Activated CD4-positive, alpha-beta T cell treated with anti-CD3 and anti-CD28 coated beads, Interleukin-2, amount 50 U/mL, for 24 hours (primary cell): ENCODE measurements at places on chromosomes 7 and 10.

DNA sequence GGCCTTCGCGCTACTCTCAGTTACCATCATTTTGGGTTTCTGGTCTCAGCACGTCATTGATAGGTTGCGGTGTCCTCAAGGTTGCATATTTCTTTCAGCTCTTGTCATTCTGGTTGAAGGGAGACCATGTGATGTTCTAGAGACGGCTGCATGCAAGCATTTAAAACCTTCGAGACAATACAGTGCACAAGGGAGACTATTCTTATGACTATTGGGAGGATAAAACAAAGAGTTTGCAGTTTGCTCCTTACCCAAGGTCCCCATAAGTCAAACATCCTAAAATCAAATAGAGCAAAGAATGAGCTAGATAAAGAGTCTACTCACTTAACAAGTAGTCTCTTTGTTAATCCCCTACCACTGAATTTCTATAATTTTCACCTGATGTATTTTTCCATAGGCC, 39.1 kb downstream of the NPVF start:
- no peak for DNase-seq

DNA sequence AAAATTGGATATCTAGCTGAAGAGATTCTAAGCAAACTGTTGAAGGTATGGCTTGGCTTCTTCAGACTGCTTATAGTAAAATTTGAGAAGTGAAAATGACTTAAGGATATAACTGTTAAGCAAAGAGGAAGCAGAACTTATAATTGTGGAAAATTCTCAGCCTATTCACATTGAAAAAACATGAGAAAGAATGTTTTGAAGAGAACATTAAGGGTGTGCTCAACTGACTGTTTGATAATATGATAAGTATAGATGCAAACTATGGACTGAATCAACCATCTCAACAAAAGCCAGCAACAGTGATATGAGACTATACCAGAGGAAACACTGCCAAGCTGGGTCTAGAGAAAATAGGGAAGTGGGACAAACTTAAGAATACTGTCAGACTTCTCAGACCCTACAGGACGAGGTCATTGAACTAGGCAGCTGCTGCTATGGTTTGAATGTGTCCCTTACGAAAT, 133.1 kb upstream of the PPP1R3A start:
- DNase-seq, result no peak

DNA sequence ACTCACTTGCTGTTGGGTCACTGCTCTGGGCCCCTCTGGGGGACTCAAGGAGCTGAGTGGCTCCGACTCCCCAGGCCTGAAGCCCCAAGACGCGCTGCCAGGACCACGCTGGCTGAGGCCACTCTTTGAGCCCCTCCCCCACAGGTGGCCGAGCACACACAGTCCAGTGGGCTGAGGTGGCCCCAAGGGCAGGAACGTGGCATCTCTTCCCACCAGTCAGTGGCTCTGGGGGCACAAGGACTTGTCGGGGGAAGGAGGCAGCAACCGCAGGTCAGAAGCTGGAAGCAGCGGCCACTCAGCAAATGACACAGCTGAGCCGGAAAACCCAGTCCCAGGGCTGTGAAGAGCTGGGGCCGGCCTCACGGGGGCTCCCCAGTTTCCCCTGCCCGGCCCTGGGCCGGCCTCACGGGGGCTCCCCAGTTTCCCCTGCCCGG, 24.1 kb downstream of the GRIFIN start:
- DNase-seq, result no peak

GRCh38 chr7:116232920-116233319, 22.6 kb downstream of the TES start:
- no peak for DNase-seq

DNA sequence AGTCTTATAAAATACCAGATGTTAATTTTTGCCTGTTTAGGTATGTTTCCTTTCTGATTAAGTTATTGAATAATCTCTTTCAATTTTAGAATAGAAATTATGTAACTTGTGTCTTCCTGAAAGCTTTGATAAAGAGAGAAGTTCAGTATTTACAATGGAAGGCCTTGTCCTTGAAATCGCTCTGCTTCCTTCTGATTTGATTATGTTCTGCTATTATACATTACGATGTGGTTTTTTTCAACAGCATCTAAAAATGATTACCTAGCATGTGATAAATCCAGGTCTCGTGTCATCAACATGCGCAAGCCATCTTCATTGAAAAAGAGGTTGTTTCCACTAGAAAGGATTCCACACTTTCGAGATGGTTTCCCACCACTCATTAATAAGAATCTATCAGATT, 96.5 kb upstream of the SLC26A5 start:
- DNase-seq, result no peak

DNA sequence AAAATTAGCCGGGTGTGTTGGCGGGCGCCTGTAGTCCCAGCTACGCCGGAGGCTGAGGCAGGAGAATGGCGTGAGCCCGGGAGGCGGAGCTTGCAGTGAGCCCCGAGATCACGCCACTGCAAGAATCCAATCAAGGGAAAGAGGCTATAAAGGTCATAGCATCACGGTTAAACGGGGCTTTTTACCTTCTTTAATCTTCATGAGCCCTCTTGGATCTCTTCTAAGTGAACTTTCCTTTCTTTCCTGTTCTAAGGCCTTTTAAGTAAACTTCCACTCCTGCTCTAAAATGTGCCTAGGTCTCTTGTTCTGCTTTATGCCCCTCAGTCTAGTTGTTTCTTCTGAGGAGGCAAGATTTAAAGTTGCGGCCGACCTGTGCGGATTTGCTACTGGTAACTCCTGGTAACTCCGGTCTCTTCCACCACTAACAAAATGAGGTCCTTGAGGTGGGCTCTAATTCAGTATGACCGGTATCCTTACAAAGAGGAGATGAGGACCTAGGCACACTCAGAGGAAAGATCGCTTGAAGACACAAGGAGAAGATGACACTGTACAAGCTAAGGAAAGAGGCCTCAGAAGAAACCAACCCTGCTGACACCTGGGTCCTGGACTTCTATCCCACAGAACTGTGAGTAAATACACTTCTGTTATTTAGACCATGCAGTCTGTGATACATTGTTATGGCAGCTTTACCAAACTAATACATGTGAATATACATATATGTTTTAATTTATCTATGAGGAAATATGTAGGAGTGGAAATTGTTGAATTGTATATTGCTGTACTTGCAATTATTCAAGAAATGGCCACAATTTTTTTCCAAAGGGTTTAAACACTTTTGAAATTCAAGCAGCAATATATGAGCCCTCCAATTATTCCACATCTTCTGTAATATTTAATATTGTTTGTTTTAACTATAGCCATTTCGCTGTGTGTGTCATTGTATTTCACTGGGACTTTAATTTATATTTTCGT, 331.5 kb upstream of the CNTNAP2 start:
- DNase-seq, result no peak

- no peak for DNase-seq
Observed at GRCh38 chr7:33716581-33717477, 188.5 kb upstream of the BMPER start.

DNA sequence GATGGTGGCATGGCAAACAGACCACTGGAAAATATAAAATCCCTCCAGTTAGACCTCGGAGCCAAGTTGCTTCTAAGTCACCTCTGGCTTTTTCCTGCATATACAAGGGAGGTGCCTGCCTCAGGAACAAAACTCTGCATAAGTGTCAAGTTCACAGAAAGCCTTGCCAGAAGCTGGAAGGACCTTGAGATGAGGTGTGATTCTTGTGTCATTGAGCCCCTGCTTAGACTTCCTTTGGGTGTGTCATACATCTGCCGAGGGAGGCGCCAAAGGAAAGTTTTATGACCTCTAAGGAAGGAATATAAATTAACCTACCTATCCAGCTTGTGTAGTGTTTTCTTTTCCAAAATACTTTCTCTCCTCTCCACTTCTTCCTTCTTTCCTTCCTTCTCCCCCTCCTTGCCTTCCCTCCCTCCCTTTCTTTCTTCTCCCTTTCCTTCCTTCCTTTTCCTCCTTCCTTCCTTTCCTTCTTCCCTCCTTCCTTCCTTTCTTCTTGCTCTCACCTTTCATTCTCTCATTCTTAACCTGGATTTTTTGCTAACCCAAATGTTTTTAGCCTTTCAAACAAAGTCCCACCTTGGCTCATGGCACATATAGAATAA, 75.2 kb downstream of the TRIL start:
- DNase-seq, result no peak

DNA sequence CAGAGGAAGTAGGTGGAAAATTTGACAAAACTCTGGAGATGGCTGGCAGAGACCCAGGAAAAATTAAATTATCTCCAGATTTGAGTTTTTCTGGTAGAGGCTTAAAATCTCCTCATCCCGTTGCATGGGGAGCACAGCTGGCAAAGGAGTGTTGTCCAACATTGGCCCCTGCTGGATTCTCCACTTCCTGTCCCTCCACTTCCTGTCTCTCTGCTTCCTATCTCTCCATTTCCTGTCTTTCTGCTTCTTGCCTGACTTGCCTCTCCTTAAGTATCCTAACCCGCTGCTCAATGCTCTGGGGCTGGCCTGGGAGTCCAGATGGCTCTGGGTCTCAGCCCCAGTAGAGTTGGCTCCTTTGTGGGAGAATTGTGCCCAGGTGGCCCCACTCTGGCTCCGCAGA, 65.8 kb upstream of the EMX2 start:
- DNase-seq, result no peak

DNA sequence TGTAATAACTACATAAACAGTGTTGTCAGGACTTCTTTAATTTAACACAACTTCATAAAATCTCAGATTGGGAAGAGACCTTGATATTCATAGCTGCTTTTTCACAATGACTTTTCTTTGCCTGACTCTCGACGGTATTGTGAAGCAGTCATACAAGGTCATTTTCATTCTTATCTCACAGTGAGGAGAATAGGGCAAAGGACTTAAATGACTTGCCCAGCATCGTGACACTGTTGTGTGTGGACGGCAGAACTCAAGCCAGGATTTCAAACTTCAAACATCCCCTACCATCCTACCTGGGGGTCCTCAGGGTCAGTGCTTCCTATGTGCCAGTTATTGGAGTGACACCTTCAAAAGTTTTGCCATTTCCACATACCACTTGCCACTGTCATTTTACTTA, 138.5 kb upstream of the GDF10 start:
- DNase-seq, result no peak

DNA sequence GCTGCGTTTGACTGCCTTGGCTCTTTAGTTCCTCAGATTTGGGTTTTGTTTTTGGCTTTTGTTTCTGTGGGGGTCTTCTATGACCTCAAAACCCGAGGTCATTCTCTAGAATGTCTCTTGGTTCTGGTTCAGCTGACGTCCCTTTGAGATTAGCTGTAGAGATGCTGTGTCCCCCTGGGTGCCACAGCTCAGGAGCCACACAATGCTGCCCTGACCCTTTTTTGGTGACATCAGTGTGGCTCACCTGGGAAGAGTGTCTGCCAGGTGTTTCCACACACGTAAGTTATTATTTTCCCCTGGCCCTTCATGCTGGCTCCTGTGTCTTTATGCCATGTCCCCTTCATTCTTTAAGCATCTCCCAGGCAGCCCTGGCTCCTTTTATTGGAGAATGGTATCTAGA, 89.8 kb upstream of the DDC start:
- DNase-seq, result no peak

DNA sequence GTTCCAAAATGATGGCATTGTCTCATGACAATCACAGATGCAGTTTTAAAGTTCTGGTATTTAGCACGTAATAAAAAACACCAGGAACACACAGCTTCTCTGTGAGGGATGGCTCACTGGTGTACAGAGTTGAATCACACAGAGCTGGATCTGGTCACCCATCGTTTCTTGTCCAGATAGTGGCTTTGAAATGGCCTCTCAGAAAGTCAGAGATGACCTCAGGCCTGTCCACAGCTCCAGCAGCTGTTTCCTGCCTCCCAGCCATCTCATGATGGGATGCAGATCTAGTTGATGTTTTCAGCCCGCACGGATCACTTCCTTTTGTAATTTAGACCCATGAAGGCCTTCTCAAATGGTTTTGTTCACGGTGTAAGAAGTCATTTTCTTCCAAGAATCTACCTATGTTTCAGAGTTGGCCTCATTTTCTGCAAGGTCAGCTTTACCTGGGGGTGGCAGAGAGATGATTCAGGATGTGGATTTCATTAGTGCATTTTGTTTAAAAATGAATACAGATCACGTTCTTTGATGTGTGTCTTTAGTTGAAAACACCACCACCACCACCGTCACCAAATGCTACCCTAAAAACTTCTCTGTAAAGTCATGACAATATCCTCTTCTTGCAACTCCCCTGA, 166.2 kb downstream of the SNX10 start:
- no peak for DNase-seq

GRCh38 chr7:112802406-112802805, 12.2 kb upstream of the TMEM168 start:
- no peak for DNase-seq

DNA sequence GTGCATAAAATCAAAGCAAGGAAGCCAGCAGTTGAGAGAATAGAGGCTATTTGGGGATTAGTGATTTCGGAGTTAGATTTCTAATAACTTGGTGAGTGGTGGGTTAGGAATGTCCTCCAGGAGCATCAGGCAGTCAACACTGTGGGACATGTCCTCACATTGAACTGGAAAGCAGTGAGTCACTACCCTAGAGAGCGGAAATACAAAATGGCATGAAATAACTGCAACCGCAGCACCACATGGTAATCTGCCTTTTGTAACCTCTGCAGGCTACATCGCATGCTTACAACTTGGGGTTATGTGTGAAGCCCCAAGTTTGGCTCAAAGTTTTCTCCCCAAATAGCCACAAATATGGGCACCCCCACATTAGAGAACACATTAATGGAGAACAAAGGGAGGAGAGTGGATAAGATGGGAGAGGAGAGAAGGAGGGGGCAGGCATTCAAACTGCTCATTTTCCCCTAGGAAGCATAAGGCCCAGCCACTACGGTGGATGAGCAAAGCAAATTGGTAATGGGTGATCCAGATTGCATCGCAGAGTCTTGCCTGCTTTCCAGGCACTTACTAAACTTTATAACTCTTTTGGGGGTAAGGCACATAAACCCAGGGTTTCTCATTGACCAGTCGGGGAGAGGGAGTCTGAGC, 22.0 kb upstream of the SLF2 start:
- DNase-seq, result no peak

GRCh38 chr10:36730316-36730715, 395.1 kb upstream of the ANKRD30A start:
- no peak for DNase-seq

DNA sequence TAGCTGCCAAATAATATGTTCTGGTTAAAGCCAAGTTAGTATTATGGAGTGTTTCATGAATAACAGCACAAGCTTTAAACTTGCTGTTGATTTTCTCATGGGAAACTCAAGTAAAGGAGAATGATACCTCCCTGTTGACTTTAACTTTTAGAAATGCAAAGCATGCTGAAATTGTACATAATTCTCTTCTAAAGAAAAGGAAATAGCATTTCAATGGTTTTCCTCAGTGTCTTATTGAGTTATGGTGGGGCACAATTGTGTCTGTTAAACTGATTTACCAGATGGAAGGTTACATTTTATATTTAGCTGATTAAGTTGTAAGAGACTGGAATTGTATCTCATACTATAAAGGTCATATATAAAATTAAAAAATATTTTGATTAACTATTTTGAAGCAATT, 119.3 kb downstream of the HDAC9 start:
- no peak for DNase-seq

- DNase-seq, result no peak
Observed at GRCh38 chr10:104035194-104036068, 50.2 kb downstream of the COL17A1 start.

DNA sequence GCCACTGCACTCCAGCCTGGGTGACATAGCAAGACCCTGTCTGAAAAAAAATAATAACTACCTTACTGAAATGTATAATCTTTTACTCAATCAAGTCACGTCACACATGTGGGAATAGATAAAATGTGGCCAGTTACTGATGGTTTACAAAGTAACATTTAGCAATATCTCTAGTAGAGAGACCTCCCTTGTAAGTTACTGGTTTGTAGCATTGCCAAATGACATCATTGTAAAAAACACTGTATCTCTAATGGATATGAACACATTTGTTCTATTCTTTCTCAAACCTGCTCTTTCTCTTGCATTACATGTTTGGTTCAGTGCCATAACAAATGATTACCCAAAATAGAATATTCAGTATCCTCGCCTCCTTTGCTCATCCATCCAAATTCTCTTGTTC, 18.8 kb downstream of the TET1 start:
- no peak for DNase-seq
